ENCODE measurements at places on chromosomes 1 and 21. TPM values are rescaled to one million over a fixed set of nuclear protein-coding genes. Genes with fewer than 3 reads are reported as not detected.

Gene HCN3
- not detected for total RNA-seq

Gene FAM110D
- total RNA-seq, result 1.4 TPM

Gene RXFP4
- not detected for total RNA-seq

DNA sequence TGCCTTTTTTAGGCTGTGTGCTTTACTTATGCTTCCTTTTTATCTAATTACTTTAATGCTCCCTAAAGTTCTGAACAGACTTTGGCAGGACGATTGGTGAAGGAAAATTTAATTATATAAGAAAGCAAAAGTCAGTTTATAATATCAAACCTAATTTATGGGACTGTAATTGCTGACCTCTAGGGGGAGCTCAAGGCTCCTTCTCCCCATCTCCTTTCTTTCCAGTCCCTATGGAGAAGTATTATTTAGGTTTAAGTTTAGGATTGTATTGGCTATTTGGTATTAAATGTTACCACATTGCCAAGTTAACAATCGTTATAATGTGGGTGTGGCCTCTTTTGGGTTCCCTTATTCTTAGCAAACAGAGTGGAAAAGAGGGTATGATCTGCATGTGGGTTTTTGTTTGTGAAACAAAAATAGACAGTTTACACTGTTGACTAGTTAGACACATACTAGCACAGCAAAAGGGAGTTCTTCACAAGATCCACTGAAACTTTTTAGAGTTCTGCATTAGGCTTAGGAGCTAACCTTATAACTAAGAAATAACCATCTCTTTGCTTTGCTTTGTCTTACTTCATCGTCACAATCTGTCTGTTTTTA, 48.2 kb upstream of the TNFSF4 start:
- DNase-seq, result no peak

DNA sequence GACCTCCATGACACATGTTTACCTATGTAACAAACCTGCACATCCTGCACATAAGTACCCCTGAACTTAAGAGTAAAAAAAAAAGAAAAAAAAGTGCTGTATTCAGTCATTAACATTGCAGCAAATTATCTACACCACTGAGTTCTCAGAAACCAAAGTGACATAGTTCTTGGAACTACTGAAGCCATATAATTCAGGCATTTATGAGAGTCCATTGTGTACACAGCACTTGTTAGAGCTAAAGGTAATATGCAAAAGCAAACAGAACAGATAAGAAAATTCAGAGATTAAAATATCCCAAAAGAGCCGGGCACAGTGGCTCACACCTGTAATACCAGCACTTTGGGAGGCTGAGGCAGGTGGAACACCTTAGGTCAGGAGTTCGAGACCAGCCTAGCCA, 38.0 kb downstream of the F5 start:
- no peak for DNase-seq

- no peak for DNase-seq
Measured at GRCh38 chr1:24151175-24151533, 8.2 kb upstream of the IL22RA1 start.

DNA sequence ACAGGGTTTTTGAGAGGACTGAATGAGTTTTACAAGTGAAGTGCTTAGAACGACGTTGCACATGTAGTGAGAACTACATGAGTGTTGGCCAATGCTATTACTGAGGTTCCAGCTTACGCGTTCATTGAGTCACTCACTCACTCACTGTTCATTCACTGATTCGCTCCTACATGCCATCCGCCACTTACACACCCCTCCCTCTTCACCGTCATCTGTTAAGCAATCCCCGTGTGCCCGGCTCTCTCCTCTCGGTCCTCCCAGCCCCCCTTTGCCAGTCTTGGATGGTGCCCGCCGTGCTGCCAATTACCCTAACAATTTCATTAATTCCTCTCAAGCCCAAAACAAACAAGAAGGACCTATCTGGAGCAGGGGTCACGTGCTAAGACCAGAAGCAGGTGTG, 27.3 kb upstream of the EPHA2 start:
- DNase-seq, result no peak

DNA sequence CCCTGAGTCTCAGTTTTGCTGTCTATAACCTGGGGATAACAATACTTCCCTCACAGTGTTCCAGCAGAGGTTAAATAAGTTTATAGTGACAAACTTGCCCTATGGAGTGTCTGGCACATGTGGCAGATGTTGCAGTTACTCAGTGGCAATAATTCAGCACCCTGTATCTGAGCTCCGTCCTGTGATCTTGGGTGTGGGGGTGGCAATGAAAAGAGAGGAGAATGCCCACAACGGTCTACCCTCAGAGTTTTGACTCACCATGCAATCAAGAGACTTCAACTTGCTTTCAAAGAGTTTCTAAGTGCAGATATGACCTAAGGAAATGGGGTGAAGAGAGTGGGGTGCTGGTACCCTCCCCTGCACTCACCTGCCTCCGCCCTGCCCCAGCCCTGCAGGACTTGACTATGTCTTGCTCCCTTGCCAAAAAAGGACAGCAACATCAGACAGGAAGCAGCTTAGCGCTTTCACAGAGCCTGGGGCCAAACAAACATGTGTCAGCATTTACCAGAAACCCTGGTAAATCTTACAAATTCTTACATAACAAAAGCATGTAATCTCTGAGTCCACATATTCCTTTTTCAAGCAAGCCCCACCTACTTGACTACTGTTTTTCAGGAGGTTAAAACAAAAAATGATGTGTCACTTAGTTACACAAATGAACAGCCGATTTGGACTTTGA, 185.1 kb upstream of the CAMK1G start:
- peak; percentile 21 for DNase-seq

DNA sequence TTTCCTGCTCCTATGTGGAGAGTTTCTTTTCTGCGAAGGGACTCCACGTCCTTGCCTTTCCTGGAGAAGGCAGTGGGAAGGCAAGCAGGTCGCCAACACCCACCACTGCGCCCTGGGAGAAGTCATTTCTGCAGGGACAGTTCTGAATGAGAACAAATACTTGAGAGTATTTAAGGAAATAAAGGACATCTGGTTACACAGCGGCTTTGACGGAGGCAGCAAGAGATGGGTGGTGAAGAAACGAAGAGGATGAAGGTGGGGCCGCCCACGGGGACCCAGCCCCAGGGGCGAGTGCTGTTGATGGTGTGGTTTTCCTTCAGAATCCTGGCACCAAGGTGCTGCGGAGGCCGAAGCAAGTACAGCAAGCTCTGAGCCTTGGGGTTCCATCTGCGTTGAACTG, 75.5 kb downstream of the PSMG1 start:
- DNase-seq, result no peak
